NCI-H82 (cell line): ENCODE measurements at places on chromosomes 7 and 10.
A peak's percentile ranks its signal among the peaks of the same experiment; 100 is the strongest.

GRCh38 chr10:125062227-125062913 is 98.0 kb downstream of the CTBP2 start:
- no peak for DNase-seq

GRCh38 chr7:45118292-45118691 is 6.8 kb upstream of the TBRG4 start:
- DNase-seq: no peak

- DNase-seq: no peak
These were observed 48.6 kb upstream of the TES start for GRCh38 chr7:116161728-116162127.

GRCh38 chr7:124482229-124482628 is 283.4 kb downstream of the GPR37 start:
- no peak for DNase-seq

- DNase-seq: no peak
These were observed 13.4 kb downstream of the NOC3L start for GRCh38 chr10:94349327-94349726.

DNA sequence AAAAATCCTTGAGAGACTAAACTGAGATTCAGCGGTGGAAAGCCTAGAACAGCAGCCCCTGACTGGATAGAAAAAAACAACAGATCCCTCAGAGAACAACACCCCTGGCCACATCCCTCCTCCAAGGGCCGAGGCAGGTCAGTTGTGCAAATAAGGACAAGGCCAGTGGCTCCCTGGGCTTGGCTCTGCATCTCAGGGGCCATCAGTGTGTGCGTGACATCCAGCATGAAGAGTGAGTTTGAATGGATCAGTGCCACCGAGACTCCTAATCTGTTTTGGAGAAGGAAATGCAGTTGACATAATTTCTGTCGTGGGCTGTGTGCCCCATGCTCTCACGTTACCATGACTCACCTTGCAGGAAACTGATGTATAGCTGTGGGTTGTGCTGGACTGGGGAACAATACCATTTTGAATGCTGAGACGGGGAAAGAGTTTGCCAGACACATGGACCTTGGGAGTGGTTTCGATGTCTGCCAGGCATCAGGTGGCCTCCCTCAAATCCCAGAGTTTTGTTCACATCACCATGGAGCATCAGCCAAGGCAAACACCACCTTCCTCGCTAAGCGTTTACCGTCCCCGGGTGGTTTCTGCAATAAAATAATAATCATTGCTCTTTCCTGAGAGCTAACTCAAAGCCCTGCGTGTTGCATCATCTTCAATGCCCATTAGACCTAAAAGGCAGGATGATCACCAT is 153.2 kb upstream of the FZD8 start:
- DNase-seq: no peak

DNA sequence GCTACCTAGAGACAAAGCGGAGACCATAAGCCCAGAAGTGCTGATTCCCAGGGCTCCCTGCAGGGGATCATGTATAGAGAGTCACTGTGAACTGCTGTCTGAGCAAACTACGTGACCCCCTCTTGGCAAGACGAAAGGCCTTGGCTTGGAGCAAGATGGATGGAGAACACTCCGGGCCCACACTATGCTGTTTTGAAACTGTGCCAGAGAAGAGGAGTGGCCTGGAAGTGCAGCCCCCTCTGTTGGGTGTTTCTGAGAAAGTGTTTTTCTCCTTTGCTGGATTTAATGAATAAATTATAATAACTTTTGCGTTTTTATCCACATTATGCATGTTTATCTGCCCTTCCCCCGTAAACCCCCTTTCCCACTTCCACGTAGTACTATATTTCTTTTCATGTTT is 639.3 kb upstream of the GALNT17 start:
- DNase-seq: no peak

DNA sequence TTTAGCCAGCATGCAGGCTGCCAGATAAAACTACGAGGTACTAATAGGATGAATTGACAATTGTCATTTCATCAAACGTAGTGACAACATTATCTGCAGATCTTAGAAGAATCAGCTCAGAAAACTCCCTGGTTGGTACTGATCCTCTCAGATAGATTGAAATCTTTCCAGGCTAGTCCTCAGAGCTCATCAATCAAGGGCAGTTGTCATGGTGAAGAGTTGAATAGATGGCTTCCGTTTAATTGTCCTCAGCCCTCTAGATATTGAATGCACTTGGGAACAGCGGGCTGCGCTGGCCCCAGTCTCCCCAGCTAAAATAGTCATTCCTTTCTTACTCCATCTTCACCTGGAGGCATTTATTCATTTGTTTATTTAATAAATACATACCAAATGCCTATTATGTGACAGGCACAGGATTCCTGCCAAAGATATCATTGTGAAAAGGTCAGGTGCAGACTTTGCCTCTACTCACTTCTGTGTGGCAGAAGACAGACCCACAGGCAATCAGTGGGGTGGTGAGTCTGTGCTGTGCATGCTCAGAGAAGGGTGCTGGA is 1081.6 kb downstream of the TYW1 start:
- no peak for DNase-seq

GRCh38 chr10:18759575-18759974 is 100.3 kb downstream of the ARL5B start:
- no peak for DNase-seq

DNA sequence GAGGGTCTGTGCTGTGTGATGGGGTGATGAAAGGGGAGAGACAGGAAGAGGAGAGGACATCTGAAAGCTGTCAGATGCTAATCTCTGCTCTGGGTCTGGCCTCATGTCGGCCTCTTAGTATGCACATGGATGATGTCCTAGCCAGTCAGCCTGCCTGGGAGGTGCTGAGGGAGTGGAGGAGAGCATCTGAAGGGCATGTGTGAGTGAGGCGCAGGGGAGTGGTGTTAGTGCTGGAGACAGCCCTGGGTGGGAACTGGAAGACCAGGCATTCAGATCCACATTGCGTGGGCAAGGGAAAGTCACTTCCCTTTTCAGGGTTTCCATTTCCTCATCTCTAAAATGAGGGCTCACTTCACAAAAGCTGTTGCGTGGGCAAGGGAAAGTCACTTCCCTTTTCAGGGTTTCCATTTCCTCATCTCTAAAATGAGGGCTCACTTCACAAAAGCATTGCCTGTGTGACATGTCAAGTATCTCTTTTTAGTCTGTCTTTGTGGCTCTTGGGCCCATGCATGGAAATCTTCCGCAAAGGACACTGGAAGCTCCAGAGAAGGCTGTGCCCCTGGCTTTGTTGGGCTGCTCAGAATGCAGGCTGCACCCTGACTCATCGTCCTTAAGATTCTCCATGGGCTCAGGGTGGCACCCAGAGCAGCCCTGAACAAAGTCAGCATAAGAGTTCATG is 10.0 kb downstream of the SFTPD start:
- no peak for DNase-seq

GRCh38 chr7:158083526-158084310 is 503.9 kb downstream of the PTPRN2 start:
- DNase-seq: no peak

DNA sequence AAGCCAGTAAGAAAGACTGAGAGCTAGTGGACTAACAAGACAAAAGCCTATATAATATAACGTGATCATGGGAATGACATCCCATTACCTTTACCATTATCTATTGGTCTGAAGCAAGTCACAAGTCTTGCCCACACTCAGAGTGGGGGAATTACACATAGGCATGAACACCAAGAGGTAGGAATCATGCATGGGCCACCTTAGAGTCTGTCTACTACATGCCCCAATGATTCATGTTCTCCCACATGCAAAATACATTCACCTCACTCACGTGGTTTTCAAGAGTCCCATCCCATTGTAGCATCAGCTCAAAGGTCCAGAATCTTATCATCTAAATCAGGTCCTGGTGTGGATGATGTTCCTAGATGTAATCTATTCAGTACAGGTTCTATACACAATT is 29.4 kb downstream of the DNAJC9 start:
- DNase-seq: no peak

DNA sequence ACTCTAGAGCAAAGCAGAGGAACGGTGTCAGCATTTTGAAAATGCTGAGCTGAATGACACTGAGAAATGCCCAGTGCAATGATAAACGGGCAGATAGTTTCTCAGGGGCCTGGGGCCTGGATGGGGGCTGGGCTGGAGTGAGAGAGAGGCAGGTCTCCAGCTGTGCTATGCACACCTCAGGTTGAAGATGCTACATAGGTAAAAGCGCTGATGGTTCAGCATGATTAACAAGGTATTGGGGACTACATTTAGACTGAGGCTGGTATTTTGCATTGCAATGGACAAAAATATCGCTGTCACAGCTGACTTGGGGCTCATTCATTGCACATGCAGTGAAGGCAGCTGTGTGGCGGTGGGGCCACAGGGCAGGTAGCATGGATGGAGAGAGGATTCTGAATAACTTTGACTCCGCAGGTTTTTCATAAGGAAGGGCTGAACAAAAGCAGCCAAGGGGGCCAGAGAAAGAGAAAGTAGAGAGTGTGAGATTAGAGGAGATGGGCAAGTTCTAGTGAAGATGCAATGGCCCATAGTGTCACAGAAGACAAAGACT is 290.8 kb upstream of the ZNF32 start:
- no peak for DNase-seq

- no peak for DNase-seq
These were observed 8.7 kb upstream of the ESYT2 start for GRCh38 chr7:158837790-158838637.

DNA sequence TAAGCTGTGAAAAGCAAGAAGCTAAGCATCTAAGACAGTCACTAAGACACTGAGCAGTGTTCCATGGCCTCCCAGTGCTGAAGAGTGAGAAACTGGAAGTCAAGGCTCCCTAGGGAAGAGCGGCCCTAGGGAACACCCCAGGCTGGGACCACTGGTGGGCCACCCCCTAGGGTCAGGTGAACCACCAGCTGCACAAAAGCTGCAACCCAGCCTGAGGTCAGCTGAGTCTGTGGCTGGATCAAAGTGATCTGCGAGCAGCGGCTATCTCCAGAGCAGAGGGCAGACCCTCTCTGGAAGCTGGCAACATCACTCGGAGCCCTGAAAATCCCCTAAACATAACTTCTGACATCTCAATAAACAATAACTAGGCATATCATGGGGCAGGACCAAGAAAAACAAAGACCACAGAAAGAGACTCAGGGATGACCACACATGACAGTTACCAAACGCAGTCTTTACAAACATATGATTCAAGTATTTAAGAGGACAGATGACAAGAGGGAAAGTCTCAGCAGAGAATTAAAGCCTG is 125.8 kb downstream of the DLG5 start:
- no peak for DNase-seq

GRCh38 chr10:86288695-86289576 is 77.7 kb downstream of the GRID1 start:
- DNase-seq: no peak

DNA sequence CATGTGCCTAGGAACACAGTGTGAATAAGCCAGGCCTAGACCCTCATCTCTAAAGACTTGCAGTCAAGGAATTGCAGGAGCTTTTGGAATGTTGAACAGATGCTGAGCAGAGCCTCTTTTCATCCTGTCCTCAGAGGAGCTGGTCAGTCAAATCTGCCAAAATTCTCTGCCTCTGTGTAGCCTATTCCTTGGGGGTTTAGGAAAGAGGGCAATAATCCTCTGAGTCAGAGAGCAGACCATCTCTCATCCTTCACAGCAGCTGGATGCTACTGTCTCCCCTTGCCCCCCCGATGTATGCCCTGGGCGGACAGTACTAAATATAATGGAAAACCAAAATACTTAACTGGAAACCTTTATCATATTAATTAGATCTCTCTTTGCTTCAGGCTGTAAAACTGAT is 52.6 kb downstream of the BICC1 start:
- DNase-seq: peak; percentile 84

DNA sequence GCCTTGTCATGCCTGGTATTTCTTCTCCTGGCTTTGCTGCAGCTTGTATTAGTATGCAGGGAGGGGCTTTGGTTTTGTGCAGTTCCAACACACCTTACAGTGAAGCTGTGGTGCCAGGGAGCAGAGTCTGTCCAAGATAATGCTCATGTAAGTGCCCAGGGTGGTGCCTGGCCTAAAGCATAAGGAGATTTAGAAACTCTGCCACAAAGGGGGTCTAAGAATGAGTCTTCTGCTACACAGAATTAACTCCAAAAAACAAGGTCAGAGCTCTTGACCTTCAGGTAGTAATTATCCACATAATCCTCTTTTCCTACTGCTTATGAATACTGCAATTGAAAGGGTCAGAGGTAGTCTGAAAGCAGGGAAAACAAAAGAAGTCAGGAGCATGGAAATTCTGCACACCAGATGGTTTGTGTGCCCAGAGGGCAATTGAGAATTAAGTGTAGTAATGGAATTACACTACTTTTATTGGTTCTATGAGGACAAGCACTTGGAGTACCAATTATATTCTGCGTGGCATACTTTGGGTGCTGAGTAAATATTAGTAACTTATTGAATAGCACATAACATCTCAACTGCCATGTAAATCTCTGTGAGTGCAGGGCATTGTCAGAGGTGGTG is 121.5 kb downstream of the KAT6B start:
- peak; percentile 93 for DNase-seq

DNA sequence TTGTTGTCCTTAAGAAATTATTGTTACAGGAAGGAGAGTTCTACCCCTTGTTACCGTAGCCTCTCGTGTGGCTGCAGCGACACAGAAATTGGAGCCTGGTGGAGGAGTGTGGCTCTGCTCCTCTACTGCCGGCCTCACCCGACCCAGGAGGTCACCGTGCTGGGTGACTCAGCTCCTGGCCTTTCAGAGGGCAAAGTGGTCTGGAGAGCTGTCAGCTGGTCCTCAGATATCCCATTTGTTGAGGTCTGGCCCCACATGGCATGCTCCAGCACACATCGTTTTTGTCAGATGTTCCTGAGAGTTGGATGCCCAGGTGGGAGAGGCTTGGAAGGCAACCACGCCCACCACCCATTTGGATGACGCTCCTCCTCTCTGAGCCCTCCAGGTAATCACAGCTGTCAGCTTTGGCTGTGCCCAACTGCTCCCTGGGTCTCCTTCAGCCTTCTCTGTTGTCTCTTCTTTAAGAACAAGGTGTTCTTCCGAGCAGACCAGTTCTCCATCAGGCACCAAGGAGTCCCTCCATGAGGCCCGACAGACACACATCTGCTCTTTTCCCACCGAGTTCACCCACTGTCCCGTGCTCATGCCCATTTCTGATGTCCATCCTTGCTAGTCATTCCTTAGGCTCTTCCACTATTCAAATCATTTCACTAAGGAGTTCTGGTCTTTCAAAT is 80.3 kb downstream of the RAMP3 start:
- peak; percentile 19 for DNase-seq
